Activated T-cell treated with anti-CD3 and anti-CD28 coated beads, Interleukin-2, amount 50 U/mL, for 72 hours (primary cell): ENCODE measurements at places on chromosomes 13 and 19. TPM values are rescaled to one million over a fixed set of nuclear protein-coding genes. Genes with fewer than 3 reads are reported as not detected.

The KLK2 gene
- total RNA-seq = not detected

The PSG11 gene
- not detected for total RNA-seq

The LHB gene
- not detected for total RNA-seq

The FOXA3 gene
- 0.88 TPM for total RNA-seq

The LMTK3 gene
- total RNA-seq = 6.0 TPM

The SPACA4 gene
- not detected for total RNA-seq

The CBARP gene
- total RNA-seq = 0.38 TPM

GRCh38 chr13:75690607-75691006, 54.5 kb downstream of the LMO7 start:
- DNase-seq = no peak

DNA sequence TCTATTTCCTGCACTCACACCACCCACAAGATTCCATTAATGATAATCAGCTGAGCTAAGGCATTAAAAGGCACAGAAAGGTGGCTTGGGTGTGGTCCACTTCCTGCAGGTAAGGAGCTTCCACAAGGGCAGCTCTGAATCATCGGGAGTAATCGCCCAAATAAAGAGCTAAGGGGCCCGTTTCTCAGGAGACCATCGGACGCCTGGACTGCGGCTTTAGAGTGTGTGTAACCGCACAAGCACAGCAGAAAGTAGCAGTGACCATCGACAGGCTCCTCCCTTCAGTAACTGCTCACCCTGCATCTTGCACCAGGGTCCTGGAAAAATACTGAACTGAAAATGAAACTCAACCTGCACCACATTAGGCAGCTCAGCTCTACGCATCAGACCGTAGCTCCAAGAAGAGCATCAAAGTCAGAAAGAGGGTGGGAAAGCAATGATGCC, 6.0 kb downstream of the STK24 start:
- DNase-seq = peak; percentile 49

GRCh38 chr13:28485551-28485950, 9.4 kb downstream of the FLT1 start:
- no peak for DNase-seq

GRCh38 chr19:17511724-17512573, 500 bp downstream of the PGLS start:
- peak; percentile 94 for DNase-seq

DNA sequence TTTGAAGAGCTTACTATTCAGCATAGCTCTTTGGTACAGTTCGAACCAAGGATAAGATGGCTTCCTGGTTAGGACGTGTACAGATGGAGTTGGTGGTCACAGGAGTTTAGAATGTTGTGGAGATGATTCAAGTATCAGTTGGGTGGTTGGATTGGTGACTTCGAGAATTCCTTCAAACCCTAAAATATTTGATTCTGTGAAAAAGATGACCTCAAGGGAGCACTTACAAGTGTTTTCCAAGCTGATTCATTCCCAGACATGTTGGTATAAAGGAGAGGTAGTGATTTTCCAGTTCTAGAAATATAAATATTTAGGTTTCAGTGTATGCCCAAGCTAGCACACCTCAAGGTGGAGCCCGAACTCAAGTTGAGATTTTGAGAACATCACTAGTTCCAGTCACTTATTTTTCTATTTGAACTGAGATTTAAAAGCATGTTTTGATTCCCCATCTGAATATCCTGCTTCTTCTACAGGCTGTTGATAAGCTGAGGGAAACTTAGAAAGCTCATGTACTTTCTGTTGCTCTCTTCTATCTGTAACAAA, 306.1 kb downstream of the DCT start:
- no peak for DNase-seq

- peak; percentile 31 for DNase-seq
These were observed 89.5 kb downstream of the ZNF100 start for GRCh38 chr19:21677696-21678418.

DNA sequence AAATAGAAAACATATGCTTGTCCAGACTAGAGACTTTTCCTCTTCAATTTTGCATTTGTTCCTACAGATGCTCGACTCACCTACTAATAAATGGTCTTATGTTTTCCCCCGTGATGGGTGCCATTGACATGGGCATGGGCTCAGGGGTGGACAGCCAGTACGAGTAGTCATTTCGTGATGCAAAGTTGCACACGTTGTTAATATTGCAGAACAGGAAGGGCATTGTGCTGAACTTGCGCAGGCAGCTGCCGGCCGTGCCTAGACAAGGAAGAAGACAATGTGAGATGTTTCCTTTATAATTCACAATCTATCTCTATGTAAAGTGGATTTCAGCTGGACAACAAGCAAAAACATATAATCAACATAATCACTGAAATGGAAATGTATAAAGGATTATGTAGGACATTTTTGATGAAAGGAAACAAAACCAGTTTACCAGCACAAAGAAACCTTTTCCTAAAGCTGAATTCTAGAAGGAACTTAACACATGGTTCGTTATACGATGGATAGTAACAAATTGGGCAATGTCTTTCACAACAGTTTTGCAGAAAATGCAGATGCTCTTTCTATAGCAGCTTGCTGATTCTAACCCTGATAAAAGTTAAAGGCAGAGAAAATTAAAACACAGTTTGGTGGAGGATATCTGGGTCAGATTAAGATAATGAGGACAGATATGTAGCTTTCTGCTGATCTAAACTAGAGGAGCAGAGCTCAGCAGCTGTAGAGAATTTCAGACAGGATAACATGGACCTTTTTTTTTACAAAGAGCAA, 145.7 kb downstream of the COL4A1 start:
- no peak for DNase-seq

- no peak for DNase-seq
These were observed 96.4 kb downstream of the SPRY2 start for GRCh38 chr13:80244574-80244973.

GRCh38 chr19:55656988-55657747, 2.3 kb downstream of the U2AF2 start:
- DNase-seq = no peak

DNA sequence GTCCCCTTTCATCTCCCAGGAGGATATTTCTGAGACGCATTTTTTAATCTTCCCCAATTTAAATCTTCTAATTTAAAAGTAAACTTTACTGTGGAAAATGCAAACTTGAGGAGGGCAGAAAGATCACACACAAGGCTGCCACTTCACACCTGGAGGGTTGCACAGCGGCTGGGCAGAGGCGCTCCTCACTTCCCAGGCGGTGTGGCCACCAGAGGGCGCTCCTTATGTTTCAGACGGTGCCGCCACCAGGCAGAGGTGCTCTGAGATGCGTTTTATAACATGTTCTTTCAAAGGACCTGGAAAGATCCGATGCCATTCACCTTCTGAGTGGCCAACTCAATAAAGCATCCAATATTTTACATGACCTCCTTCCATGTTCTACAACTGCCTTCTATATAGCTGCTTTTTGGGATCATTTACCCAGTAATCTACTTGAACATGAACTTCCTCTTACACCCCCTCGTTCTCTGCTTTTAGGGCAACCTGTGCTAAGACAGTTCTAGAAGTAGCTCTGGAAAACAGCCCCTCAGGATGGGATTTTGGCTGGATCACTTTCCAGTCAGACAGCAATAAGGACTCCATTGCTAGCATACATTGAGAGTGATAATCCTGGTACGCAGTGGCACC, 14.8 kb upstream of the MTUS2 start:
- peak; percentile 56 for DNase-seq

DNA sequence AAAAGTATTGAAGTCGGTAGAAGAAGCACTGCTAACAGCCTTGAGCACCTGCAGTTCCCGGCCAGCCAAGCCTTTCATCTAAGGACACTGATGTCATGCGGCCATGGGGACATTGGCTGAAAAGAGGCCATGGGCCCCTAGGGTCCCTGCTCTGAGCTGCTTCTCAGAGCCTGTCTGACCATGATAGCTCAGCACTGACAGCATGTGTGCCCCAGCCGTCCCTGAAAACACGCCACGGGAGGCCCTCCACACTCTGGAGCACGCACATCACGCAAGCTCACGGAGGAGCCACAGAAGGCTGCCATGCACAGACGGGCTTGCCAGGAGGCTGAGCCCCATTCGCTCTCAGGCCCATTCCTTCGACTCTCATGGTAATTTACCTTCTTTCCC, 51.8 kb downstream of the MLLT1 start:
- DNase-seq = no peak

DNA sequence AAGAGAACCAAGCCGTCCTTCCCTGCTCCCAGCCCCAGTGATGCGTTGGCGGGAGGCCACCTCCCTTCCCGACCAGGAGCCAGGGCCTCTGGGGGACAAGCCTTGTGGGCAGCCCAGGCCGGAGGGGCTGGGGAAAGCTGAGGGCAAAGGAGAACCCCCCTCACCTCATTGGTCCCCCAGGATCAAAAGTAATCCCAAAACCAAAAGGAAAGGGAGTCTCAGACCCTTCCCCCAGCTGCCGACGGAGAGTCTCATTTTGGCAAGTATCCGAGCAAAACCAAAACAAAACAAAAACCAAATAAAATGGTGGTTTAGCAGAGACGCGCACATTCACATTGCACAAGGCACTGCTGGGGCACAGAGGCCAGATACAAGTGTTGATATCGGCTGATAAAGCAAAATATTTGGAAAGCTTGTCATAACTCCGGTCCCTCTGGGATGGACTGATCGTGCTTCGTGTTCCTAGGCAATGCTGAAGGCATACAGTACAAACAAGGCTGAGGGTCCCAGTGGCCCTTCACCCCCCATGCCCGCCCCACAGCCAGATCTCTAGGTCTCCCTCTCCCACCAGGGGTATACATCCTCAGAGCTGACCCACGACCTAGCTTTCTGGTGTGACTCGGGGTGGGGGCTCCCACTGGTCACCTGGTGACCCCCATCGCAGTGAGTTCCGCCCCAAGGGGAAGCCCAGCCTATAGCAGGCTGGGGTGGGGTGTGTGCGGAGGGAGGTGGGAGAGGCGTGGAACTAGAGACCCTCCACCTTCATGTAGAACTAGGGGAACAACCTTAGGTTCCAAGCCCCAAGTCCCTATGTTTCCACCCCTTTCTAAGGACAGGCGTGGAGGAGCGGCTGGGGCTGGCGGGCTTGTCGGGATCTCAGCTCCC, 2.1 kb downstream of the CEBPA start:
- no peak for DNase-seq

DNA sequence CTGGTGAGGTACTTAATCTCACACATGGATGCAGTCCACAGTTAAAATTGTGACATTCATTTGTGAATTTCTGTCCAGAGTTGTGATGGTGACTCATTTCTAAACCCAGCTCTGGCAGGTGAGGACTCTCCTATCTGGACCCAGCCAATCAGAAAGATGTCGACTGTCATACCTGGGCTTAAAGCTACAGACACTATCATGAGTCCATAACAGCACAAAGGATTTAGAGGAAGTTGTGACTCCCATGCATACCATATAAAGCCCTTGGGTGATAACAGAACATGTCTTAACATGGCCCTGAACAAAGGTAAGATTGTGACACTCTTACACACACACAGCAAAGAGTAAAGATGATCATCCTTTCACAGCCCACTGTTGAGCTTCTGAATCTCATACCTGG, 59.7 kb upstream of the ZNF724 start:
- DNase-seq = no peak

DNA sequence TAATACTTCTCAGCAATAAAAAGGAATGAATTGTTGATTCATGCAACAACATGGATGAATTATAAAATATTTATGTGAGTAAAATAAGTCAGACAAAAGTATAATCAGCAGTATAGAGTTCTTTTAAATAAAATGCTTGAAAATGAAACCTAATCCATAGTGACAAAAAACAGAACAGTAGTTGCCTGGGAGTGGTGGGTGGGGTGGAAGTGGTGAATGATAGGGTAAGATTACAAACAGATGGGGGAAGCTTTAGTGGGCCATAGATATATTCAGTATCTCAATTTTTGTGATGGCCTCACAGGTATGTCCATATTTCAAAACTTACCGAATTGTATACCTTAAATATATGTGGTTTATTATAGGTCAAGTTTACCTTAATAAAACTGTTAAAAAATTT, 124.9 kb upstream of the UBL3 start:
- DNase-seq = no peak

DNA sequence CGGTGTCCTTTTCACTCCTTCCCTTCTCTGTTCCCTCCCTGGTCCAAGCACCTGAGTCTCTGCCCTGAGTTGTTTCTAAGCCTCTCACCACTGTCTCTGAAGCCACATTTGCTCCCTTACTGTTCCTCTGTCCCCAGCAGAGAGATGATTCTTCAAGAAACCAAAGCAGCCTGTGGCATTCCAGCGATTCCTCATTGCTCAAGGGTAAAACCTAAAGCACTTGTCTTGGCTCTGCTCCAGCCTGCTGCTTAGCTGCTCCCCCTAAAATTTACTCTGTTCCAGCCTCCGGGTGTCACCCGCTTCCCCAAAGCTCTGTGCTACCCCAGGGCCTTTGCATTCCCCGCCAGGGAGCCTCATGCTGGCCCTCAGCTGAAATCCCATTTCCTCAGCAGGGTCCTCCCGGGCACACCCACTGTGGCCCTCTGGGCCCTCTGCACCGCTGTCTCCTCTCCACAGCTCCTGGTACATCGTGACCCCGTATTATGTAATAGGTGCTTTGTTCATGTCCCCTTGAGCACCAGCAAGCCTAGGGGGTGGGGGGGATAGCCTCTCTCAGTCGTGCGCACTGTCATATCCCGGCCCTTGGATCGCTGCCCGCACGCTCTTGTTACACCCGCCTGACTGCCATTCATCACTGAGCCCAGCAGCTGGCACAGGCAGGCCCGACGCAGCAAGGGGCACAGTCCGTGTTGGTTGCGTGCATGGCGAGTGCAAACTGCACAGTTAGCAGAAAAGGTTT, 15.8 kb downstream of the TECR start:
- DNase-seq = no peak

DNA sequence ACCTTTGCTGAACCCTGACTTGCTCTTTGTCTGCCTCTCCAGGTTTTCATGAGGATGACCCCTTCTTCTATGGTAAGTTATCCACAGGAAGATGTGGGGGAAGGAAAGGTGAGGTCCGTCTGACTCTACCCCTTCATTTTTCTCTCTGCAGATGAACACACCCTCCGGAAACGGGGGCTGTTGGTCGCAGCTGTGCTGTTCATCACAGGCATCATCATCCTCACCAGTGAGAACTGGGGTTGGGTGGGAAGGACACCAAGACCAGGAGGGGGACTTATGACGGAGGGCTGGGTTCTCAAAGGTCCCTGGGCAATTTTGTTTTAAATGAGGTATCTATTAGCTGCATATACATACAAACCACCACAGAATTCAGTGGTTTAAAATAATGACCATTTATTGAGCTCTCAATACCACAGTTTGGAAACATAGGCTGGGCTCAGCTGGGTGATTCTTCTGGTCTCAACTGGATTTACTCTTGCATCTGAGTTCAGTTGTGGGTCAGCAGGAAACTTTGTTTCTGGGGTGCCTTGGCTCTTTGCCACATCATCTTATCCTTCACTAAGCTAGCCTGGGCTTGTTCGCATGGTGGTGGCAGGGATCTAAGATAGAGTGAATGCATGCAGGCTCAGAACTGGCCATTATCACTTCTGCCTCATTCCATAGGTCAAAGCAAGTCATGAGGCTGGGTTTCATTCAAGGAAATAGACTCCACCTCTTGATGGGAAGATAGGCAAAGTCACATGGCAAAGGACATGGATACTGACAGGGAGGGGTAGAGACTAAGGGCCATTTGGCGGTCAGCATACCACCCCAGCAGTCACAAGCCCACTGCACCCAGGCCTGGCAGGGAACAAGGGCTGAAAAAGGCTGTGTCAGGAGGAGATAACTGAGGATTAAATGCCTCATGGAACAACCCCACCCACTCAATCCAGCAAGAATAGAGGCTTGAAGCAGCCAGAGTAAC, 11.8 kb downstream of the FXYD5 start:
- DNase-seq = no peak

GRCh38 chr13:19713186-19713965, 69.4 kb downstream of the PSPC1 start:
- DNase-seq = no peak
